ENCODE measurements at places on chromosomes 6 and 20.

- DNase-seq, result peak; percentile 51
These were observed 62.3 kb downstream of the SNX9 start for GRCh38 chr6:157885211-157885788.

DNA sequence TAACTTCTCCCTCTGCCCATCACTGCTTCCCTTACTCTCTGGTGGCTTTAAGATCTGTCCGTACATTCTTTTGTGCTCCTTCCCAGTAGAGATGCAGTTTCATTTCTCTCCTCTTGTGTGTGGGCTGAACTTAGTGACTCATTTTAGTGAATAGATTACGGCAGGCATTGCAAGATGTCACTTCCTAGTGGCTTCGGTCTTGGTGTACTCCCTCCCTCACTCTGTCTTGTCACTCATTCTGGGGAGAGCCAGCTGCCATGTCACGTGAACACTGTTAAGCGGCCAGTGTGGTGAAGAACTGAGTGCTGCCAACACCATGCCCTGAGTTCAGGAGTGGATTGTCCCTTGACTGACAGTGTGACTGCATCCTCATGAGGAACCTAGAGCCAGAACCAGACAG lies 115.9 kb downstream of the OTOR start:
- DNase-seq, result no peak

- no peak for DNase-seq
These were observed 15.7 kb downstream of the NFYA start for GRCh38 chr6:41088451-41088850.

DNA sequence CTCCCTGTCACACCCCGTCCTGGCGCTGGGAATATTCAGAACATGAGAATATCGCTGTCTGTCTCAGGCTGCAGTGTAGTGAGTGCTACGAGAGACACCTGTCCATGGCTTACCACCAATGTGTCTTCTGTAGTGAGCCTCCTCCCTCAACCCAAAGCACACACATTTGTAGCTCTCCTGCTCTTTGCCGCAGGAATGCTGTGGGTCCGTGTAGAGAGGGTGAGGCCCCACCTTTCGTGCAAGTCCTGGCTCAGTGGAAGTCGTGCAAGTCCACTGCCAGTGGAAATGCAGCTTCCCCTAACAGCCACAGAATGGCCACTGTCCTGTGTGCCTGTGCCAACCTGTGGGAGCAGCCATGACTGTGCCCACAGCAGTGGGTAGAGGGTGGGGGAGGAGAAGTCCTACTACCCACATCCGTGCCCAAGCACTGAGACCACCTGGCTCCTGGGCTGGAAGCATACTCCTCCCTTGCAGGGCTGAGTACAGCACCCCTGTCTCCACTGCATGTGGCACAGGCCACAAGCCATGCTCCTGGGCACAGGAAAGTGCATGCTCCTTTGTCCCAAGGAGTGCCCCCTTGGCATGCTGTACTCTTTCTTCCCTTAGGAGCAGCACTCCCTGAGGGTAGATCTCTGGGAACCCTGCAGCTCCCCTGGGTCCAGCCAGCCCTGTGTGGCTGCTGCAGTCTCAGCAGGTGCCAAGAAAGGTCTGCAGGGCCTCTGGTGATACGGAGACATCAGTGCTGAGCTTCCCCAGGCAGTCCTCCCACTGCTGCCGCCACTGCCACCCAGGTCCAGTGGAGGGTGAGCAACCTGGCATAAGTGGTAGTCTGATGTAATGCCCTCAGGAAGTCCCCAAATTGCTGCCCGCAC lies 28.0 kb downstream of the IGF2R start:
- no peak for DNase-seq

- peak; percentile 89 for DNase-seq
These were observed at the start of gene CEP162 for GRCh38 chr6:84227434-84228197. CEP162 (minus strand) TSS chr6:84227643; CDS start chr6:84226393, 1,250 bp downstream.

GRCh38 chr6:163179721-163180120 lies 234.8 kb upstream of the QKI start:
- no peak for DNase-seq

DNA sequence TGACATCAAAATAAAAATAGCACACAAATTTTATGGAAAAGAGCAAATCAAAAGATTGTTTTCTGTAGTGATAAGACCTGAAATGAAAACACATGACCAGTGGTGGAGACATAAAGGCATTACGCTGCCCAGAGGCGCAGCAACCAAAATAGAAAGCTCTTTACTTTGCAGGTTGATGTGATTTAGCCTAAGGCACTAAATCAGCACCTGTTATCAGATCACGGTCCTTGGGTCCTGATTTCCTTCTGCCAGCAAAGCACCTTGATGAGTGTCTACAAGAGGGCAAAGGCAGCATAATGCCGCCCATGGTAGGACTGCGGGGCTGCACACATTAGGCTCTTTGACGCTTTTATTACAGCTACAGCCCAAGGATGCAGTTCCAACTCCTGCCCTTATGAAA lies 19.3 kb upstream of the RAMACL start:
- no peak for DNase-seq

GRCh38 chr20:5153612-5154542 lies 27.1 kb downstream of the CDS2 start:
- no peak for DNase-seq

GRCh38 chr6:121356575-121356974 lies 22.3 kb upstream of the TBC1D32 start:
- no peak for DNase-seq

GRCh38 chr6:98847779-98848538 lies 13.6 kb downstream of the POU3F2 start:
- DNase-seq, result no peak

DNA sequence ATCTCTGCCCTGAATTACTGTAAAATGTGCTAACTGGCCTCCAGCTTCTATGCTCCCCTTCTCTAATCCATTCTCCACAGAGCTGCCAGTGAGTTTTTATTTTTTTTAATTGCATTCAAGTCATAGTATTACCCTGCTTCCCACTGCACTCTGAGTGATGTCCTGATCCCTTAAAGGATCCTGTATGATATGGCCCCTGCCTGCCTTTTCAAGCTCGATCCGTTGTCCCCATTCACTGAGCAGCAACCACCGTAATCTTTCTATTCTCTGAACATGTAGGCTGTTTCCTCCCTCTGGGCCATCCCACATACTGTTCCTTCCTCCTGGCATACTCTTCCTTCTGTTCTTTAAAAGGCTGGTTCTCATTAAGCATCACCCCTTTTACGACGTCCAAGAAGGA lies 9.3 kb downstream of the TNFRSF21 start:
- no peak for DNase-seq

- no peak for DNase-seq
These were observed 128.5 kb downstream of the FLRT3 start for GRCh38 chr20:14208956-14209355.

DNA sequence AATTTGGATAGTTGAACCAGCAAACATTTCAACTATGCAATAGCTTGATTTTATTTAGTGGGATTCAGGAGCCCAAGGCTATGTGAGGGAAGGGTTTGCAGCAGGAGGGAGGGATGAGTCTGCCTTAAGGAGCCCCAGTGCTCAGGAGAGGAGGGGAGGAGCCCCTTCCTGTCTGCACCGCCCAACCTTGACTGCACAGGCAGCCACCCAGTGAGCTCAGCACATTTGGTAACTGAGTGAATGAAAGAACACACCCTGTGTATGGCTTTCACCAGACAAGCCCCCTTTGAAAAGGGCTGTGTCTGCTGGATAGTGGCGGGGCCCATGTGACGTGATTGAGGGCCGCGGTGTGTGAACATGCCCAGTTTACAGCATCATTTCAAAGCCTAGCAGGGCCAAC lies 17.0 kb downstream of the DACT2 start:
- DNase-seq, result no peak

DNA sequence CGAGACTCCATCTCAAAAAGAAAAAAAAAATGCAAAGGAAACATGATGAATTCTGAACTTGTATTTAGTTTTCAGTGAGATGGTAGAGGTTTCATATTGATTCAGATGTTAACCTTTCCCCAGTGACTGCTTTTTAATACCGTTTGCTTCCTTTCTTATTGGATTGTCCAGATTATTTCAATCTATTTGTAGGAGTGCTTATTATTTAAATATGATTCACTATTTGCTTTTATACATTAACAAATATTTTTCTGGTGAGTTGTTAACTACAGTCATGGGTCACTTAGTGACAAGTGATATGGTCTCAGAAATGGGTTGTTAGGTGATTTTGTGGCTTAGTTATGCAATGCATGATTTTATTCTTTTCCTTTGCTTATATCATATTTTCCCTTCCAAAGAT lies 8.4 kb downstream of the PI3 start:
- no peak for DNase-seq

DNA sequence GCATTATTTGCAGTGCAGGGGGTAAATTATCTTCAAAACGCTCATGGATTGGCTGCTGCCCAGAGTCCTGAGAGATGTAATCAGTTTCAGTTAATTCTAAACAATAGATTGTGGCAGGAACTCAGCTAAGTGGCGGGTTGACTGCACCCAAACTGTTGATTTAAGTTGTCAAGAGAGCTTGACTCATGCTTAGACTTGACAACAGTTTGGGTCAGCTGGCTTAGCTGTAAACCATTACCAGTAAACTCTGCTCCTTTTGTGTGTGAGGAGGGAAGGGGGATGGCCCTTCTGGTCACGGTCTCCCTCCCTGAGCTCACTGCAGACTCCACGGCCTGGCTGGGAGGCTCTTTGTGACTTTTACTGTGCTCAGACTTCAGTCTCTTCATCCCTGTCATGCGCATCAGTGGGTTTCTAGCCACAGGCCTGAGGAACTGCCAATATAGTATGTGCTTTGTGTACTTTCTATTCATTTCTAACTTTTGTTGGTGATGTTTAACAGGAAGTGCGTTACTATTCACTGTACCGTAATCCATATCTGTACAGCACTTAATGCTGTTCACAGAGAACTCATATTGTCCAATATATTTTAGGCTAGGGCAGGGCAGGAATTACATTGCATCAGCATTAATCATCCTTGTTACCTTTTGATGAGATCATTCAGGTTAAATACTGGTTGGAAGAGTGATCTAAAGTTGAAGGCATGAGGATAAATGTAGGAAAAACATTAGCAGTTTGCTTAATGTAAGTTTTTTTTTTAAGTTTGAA lies 488.3 kb downstream of the CDKAL1 start:
- DNase-seq, result no peak

DNA sequence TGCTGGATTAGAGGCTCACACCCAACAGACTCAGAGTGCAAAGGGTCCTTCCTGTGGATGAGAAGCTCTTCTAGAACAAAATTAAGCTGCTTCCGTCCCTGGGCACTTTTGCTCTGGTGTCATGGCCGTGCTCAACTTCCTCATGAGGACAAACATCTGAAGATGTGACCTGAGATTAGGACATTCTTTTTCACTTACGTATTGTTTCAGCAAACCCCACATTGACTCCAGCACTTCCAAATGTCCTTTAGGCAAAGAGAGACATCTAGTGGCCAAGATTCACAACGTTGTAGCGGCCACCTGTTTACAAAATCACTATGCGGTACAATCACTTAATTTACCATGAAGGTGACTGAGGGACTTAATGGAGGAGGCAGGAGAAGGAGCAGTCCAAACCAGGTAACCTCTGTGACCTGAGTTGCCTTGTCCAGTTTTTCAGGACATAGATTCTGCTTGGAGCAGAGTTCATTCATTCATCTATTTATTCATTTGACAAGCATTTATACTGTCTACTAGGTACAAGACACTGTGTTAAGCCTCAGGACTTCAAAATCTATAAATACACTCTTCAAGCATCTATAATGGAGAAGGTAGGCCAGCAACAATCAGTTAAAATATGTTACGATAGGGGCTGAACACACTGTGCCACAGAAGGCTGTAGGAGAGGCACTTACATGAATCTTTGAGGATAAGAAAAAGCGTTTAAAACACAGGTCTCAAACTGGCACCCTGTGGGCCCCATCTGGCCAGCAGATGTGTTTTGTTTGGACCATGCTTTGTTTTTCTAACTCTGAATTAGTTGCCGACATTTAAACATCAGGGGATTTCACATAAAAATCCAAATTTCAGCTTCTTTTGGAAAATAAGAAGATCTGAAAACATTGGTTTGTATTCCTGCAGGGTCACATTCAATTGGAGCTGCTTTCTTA lies 5.6 kb upstream of the ADGRF1 start:
- no peak for DNase-seq

DNA sequence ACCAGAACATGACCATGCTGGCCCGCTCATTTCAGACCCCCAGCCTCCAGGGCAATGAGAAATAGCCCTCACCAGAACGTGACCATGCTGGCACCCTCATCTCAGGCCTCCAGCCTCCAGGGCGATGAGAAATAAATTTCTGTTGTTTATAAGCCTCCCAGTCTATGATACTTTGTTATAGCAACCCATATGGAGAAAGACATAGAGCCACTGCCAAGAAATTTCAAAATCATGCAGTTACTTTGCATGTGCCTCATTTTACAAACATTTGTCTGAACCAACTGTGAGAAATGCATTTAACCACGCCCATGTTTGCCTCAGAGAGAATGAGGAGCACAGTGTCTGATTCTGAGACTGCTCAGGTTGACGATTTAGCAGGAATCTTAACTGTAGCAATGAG lies 15.5 kb downstream of the CYP39A1 start:
- no peak for DNase-seq

DNA sequence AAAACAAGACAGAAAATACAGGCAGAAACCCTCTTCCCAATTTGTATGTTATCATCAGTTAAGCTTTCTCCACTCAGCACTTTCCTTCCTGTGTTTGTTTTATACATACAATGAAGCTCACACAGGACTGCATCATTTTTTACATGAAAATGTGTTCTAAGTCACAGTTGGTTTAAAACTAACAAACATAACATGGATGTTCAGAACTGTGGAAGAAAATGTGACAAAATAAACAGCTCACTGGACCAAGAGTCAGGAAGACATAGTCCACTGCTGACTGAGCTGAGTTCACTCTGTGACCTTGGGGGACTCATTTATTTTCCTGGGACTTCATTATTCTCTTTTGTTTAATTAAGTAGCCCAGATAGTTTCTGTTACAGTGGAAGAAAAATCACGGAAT lies 331.5 kb downstream of the SYNE1 start:
- DNase-seq, result no peak

- no peak for DNase-seq
These were observed 776.3 kb downstream of the EYS start for GRCh38 chr6:64930681-64931080.

- no peak for DNase-seq
These were observed 5.1 kb downstream of the RRBP1 start for GRCh38 chr20:17676942-17677341.

- no peak for DNase-seq
These were observed 376.4 kb downstream of the HACE1 start for GRCh38 chr6:104483225-104483834.

GRCh38 chr20:51563174-51563485 lies 20.6 kb upstream of the NFATC2 start:
- DNase-seq, result no peak

DNA sequence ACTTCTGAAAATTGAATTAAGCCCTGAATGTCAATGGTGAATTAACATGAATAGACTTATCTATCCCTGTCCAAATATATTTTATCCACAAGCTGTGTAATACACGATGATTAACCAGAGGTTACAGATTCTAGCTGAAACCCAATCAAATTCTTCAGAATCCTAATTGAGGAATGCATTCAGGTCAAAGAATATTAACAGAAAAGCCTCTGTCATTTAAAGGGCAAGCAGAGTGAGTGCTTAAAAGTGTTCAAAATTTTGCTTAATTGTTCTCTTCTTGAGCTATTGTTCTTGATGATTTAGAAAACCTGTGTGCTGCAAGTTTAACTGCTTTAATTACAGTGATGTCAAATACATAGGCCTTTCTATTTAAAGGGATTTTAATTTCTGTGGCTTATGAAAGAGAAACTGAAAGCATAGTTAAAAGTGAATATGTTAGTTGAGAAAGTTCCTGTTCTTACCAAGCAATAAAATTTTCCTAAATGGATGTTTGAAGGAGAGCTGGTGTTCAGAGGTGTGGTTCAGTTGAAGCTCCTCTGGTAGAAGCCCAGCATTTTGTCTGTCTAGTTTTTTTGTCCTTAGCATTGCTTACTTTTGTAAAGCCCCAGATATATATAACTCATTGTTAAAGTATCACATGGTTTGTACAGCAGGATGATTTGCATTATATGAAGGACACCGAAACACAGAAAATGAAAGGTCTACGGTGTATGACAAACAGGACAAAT lies 466.3 kb upstream of the PLCB4 start:
- DNase-seq, result no peak
